Activated T-helper 9 cell treated with anti-CD3 and anti-CD28 coated beads, Interleukin-2, amount 50 U/mL, for 16 hours (primary cell): ENCODE measurements at places on chromosomes 4 and X.

- no peak for DNase-seq
These were observed 1.5 kb downstream of the ADRA2C start for GRCh38 chr4:3767570-3768288.

DNA sequence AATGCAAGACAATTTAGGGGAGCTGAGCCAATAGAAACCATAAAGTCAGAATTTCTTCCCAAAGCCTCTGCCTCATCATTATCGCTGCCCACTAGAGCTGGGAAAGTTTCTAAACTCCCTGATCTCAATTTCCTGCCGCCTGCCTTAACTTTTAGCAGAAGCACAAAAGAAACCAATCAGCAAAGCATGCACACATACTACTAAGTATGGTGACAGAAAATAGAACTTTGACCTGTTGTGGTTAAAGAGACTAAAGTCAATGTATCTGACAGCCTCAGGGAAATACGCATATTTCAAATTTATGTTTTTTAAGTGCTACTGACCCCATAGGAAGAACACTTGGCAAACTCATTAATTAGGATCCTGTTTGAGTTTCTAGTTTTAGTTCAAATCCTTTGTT is 10.1 kb downstream of the STK26 start:
- no peak for DNase-seq

GRCh38 chrX:136387951-136388502 is 87.3 kb downstream of the ADGRG4 start:
- no peak for DNase-seq

DNA sequence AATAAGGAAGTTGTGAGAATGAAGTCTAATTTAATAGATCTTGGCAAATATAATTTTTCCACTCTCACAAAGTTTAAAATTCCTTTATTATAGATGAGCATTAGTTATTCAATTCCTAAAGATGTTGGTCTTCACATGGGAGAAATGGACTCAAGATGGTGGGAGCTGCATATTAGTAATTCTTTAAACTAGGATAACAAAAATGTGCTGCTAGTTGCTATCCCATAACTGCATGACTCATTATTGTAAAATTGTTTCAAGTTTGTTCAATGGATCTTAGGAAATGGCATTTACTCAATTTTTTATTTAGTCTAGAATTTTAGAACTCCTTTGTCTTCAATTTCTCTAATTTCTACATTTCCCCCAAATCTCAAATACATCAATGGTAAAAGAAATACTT is 155.8 kb downstream of the ATP10D start:
- no peak for DNase-seq

- DNase-seq = no peak
These were observed 70.2 kb upstream of the BRWD3 start for GRCh38 chrX:80879916-80880315.
